ENCODE measurements at places on chromosomes 6 and 20.

- DNase-seq = no peak
Measured at GRCh38 chr6:170128346-170128745, 162.5 kb downstream of the DLL1 start.

DNA sequence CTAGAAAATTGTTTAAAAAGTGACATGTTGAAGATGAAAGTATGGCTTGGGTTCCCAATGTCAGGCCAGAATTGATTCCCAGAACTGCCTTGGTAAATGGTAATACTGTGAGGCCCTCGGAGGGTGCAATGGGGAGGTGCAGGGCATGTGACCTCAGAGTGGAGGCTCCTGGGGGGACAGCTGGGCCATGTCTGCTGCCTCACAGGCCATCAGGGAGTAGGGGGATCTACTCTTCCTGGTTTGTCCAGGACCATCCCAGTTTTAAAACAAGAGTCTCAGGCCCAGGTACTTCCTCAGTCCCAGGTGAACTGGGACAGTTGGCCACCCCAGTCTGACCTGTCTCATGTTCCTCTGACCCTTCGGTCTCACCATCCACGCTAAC, 55.3 kb upstream of the SNX9 start:
- no peak for DNase-seq

DNA sequence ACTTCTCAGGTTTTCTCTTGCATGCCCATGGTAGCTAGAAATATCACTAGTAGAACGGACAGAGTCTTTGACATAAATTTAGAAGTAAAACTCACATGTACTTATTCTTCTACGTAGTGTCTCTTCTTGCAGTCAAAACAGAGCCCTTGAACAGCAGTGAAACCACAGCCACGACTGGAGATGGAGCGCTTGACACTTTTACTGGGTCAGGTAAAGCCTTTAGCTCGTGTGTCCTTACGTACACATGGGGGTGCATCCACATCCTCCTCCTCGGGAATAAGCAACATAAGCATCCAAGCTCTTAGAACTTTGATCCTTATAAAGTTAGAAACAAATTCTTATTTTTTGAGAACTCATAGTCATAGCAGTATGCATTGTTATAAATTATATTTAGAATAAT, 215.3 kb downstream of the EYA4 start:
- DNase-seq = no peak

GRCh38 chr6:84953111-84953755, 188.8 kb upstream of the TBX18 start:
- no peak for DNase-seq

- no peak for DNase-seq
Measured at GRCh38 chr6:56255349-56255748, 8.0 kb upstream of the COL21A1 start.

- no peak for DNase-seq
Measured at GRCh38 chr6:154428897-154429296, 72.3 kb upstream of the IPCEF1 start.

DNA sequence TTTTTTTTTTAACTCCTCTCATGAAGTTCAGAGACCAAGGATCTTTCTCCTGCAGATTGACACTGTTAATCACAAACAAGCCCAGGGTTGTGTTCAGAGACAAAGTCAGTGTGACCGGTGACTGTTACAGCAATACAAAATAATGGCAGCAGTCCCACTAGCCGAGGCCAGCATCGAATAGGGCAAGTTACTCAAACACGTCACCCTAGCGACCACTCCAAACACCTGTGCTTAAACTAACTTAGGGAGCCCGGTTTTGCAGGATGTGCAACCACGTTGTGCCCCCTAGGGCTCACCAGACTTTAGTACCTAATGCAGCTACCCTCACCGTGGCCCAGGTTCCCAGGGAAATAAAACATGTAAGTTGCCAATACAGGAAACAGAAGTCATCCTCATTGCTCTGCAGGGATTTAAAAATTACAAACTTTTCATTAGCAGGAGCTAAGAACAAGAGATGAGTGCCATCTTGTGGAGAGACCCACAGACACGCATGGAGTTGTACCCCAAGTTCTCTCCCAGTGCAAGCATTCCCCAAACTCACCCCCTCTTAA, 38.1 kb downstream of the FAM50B start:
- no peak for DNase-seq

Data from stimulated activated naive CD8-positive, alpha-beta T cell treated with anti-CD3 and anti-CD28 coated beads, Interleukin-15, amount 100 ng/mL, for 72 hours (primary cell).